ENCODE measurements at places on chromosomes 3 and 15.

DNA sequence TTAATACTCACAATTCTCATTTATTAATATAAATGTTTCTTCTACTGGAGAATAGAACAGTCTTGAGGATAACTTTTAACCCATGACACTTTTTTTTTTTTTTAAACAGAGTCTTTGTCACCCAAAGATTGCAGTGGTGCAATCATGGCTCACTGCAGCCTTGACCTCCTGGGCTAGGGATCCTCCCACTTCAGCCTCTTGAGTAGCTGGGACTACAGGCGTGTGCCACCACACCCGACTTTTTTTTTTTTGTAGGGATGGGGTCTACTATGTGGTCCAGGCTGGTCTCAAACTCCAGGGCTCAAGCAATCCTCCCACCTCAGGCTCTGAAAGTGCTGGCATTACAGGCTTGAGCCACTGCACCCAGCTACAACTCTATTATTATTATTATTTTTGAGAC, 34.5 kb downstream of the PIK3CB start:
- peaks cover 31% of the 10 kb centered on the region for H3K4me1 ChIP-seq
- DNase-seq = no peak
- H3K27ac ChIP-seq = no peak overlapping the region
- no peaks in the 10 kb centered on the region for H3K36me3 ChIP-seq

DNA sequence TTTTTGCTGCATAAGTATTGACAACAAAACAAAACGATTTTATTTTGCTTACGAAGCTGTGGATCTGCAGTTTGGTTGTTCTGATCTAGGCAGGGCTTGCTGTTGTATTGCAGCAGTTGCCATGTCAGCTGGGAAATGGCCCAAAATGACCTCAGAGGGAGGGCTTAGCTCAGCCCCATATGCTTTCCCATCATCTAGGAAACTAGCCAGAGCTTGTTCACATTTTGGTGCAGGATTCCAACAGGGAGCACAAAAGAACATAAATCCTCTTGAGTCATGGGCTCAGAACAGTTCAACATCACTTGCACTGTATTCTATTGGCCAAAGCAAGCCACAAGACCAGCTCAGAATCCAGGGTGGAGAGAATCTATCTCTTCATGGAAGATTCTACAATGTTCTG, 42.2 kb upstream of the ROBO2 start:
- no peaks in the 10 kb centered on the region for H3K36me3 ChIP-seq
- no peak overlapping the region for H3K27ac ChIP-seq
- no peaks in the 10 kb centered on the region for H3K4me1 ChIP-seq
- DNase-seq = no peak
- no peaks in the 10 kb centered on the region for H3K27me3 ChIP-seq

DNA sequence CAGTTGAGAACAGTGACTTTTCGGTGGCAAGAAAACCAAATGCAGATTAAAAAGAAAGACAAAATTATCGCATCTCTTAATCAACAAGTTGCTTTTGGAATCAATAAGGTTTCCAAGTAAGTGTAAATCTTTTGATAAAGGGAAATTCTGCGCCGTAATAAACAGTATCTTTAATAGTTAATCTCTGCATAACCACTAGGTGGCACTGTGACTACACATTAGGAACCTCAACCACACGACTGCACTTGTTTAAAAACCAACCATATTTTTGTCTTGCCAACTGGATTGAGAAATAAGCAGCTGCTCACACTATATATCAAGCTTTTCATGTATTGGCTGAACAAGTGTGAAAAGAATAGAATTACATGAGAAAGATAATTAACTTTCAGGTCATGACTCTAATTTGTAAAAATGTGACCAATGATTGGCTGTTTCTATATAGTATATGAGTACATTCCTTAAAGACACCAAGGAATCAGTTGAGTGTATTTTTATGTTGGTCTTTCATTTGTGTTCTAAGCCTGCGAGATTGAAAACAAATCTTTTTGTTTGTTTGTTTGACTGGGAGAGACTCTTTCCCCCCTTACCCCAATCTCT, 72.7 kb downstream of the DZIP3 start:
- H3K27ac ChIP-seq = no peak overlapping the region
- DNase-seq = peak; percentile 43
- H3K27me3 ChIP-seq = no peaks in the 10 kb centered on the region
- peaks cover 8% of the 10 kb centered on the region for H3K4me1 ChIP-seq
- H3K4me3 ChIP-seq = no peak overlapping the region
- peaks cover 4% of the 10 kb centered on the region for H3K36me3 ChIP-seq

- H3K4me1 ChIP-seq = no peaks in the 10 kb centered on the region
- DNase-seq = no peak
Measured at GRCh38 chr15:101045835-101046691, 126.9 kb downstream of the LRRK1 start.

GRCh38 chr3:165259541-165260193, 63.5 kb upstream of the SLITRK3 start:
- no peaks in the 10 kb centered on the region for H3K36me3 ChIP-seq
- H3K4me3 ChIP-seq = no peak overlapping the region

DNA sequence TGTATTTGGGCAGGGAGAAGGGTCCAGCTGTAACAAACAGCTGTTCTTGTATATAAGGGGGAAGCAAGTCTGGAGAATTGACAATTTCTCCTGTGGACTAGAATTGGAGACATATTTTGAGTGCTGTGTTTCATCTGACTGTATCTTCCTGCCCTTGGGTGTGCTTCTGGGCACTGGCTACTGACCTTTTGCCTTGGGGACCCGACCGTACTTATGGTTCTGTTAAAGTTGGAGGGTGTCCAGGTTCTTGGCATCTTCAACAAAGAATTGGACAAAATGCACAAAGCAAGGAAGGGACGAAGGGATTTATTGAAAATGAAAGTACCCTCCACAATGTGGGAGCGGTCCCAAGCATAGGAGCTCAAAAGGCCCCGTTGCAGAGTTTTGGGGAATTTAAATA, 31.0 kb downstream of the MAP2K1 start:
- H3K36me3 ChIP-seq = peaks cover 4% of the 10 kb centered on the region
- H3K4me3 ChIP-seq = no peak overlapping the region
- H3K27ac ChIP-seq = peak overlapping the region; percentile 65
- peaks cover 65% of the 10 kb centered on the region for H3K4me1 ChIP-seq
- no peak for DNase-seq

GRCh38 chr15:38631119-38632075, 66.8 kb upstream of the RASGRP1 start:
- H3K36me3 ChIP-seq = no peaks in the 10 kb centered on the region
- peaks cover 18% of the 10 kb centered on the region for H3K4me1 ChIP-seq
- no peak for DNase-seq
- peak overlapping the region; percentile 49 for H3K27ac ChIP-seq
- peak overlapping the region; percentile 38 for H3K4me3 ChIP-seq

DNA sequence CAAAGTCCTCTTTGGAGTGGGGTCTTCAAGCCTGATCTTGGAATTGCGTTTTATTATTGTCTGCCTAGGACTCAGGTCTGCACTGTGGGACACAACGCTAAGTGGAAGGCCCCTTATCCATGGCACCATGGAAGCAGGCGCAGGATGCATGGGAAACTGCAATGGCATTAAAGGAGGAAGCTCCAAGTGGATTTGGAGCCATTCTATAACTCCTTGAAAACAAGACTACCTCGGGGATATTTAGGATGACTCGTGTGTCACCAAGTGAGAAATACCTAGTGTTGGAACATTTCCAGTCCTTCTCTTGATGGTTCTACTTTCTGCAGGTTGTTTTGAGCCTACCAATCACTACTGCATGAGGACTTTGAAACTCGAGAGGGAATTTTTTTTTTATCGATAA, 126.6 kb upstream of the ZBED2 start:
- peaks cover 69% of the 10 kb centered on the region for H3K36me3 ChIP-seq
- no peak overlapping the region for H3K4me3 ChIP-seq
- H3K27me3 ChIP-seq = no peaks in the 10 kb centered on the region
- no peak for DNase-seq

DNA sequence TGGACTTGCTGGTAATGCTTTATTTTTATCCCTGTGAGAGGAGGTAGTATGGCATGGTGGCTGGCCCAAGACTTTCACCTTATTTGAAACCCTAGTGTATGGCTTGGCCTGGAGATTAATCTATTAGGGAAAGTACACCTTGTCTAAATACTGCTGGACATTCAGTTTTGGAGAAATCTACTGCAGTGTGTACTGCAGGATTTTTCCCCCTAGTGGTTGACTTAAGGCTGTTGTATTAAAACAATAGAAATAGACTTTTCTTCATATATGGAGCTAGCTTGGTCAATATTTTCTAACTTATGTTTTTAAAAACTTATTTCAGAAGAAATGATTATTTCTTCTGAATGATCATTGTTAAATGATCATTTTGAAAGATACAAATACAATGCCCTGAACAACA, 13.9 kb upstream of the SLITRK3 start:
- DNase-seq = no peak
- H3K4me1 ChIP-seq = no peaks in the 10 kb centered on the region
- H3K27me3 ChIP-seq = no peaks in the 10 kb centered on the region
- H3K36me3 ChIP-seq = no peaks in the 10 kb centered on the region
- no peak overlapping the region for H3K27ac ChIP-seq

DNA sequence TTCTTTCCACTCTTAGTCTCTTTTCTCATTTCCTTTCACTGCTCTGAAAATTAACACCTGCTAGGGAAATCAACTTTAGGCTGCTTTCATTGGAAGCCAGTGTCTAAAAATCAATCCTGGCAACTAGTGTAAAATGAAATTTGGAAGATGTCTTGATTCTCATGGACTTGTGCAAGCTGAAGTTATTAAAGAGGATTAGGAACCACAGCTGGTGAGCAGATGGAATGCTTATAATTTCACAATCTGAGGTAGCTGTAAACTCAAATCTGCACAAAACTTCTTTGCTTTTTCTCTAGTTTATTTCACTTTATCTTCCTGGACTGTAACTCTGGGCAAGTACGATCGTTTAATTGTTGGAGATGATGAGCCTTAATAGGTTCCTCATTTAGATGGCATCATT, 175.6 kb downstream of the GHSR start:
- no peaks in the 10 kb centered on the region for H3K27me3 ChIP-seq
- DNase-seq = no peak
- no peaks in the 10 kb centered on the region for H3K4me1 ChIP-seq
- no peak overlapping the region for H3K4me3 ChIP-seq
- H3K36me3 ChIP-seq = no peaks in the 10 kb centered on the region
